Activated CD4-positive, CD25-positive, alpha-beta regulatory T cell treated with anti-CD3 and anti-CD28 coated beads, Interleukin-2, amount 50 U/mL, for 72 hours (primary cell): ENCODE measurements at places on chromosomes 2 and 18.
A peak's percentile ranks its signal among the peaks of the same experiment; 100 is the strongest.

DNA sequence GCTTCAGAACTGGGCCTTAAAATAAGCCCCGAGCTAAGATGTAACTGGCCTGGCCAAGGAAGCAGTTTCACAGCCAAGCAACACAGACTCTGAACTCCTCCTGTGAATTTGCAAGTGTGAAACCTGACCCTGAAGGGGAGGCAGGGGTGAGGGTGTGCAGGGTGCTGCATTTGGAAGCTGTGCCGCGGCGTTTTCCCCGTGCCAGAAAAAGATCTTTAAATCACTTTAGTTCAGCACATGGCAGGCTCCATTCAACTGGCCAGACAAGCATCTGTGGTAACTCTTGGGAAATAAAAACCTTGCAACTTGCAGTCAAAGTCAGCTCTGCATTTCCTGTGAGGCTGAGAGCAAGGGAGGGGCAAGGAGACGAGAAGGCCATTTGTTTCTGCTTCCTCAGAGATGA is 209.3 kb upstream of the SOX11 start:
- no peak for DNase-seq

DNA sequence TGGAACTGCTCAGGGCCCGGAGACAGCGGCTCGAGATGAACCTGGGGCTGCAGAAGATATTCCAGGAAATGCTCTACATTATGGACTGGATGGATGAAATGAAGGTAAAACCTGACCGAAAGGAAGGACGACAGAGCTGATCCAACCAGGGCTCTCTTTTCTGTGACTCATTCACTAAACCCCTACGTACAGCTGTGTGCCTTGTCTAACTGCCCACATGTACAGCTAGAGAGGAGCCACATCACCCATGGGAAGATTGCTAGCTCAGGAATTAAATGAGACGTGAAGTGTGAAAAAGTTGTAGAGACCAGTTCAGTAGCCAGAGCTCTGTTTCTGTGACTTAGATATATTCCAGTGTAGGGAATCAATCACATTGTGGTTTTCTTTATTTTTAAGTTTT is 97.3 kb upstream of the EML6 start:
- no peak for DNase-seq

DNA sequence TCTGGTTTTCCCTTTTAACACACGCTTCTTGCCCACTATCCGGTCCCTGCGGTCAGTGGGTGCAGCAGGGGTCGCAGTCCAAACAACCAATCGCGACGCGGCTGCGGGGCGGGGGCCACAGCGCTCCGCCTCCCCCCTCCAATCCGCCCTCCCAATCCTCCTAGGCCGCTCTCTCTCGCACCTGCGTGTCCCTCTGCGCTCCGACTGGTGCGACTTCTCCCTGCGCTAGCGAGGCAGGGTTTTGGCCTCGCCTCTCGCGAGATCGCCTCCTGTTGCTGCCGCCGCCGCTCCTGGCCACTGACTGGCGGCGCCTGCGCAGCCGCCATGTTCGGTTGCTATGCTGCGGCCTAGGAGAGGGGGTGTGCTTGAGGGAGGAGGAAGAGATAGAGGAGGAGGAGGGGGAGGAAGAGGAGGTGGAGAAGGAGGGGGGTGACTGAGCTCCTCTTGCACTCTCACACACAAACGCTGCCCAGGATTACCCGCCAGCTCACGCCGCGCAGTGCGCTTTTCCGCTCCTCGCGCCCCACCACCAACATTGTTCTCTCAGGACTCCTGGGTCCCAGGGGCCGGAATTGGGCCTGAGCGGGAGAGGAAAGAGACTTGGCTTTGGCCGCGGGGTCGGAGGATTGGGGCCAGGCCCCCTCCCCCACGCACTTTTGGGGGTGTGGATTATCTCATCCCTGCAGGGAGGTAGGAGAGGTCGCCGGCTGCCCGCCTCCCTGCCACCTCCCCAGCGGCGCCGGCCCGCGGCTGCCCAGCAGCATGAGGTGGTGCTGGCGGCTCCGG is at the start of gene PTPN4:
Gene PTPN4, plus strand, starts transcription at position 472 of the 786 bp plus-strand sequence. CDS start 49,932 bp downstream, outside the sequence.
- DNase-seq: peak; percentile 94

DNA sequence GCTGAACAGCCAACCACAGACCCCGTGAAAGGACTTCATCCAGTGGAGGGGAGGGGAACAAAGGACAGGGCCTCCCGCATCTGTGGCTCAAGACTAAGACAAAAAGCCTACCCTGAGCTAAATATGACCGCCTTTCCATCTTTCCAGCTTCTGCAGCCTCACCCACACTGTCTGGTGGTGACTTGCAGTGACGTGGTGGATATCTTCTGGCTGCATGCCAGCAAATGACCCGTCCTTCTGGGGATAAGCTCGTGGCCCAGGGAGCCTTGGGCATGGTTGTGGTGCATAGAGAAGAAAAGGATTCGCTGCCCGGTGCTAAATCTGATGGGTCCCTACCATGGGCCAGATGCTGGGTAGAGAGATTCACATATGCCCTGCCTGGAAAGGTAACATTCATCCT is 8.7 kb upstream of the NGEF start:
- DNase-seq: no peak
